ENCODE measurements at places on chromosomes 6 and 20. TPM values are rescaled to one million over a fixed set of nuclear protein-coding genes. Genes with fewer than 3 reads are reported as not detected.

The CYP21A2 gene
- total RNA-seq = 3.3 TPM

DNA sequence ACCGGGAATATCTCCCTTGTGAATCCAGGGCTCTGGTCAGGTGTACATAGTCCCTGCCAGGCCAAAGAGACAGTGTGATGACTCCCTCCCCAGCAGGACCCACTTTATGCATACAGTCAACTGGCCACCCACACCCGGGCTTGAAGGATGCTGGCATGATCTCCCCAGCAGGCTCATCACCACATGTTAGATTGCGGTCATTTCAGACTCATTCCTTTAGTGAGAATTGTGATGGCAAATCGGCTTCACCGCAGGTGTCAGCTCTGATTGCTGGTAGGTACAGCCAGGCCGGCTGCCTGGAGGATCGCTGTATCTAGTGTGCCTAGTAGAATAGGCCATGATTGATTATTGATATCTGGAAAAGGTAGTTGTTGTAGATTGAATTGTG, 24.5 kb downstream of the CD83 start:
- DNase-seq = no peak

The RSPH9 gene
- total RNA-seq = not detected

- DNase-seq = peak; percentile 19
These were observed 37.1 kb downstream of the SUN5 start for GRCh38 chr20:32966881-32967781.

GRCh38 chr20:63775096-63775978, 35.8 kb downstream of the SLC2A4RG start:
- DNase-seq = no peak

- DNase-seq = no peak
These were observed 8.8 kb downstream of the RSPH3 start for GRCh38 chr6:158991017-158991723.

DNA sequence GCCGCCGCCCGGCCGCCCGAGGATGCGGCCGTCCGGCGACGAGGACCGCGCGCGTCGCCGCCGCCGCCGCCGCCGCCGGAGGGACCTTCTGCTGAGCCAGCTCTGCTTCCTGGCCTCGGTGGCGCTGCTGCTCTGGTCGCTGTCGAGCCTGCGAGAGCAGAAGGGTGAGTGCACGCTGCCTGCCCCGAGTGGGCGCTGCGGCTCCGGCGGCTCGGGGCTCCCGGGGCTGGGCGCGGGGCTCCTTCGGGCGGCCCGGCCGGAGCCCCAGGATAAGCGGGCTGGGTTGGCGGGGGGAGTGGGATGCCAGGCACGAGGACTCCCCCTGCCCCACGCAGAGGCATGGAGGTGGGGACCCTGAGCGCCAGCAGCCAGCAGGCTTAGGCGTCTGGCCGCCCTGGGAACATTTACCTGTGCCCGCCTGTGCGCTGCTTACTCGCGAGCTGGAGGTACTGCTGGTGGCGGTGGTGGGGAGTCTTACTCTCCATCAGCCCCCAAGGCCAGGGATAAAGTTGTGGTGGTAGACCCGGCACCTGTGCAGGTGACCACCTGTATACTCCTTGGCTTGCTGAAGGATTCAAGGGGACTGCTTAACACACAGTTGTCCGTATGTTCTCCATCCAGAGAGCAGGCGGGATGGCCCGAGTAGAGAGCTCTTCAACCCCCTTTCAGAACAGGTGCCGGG, 520 bp downstream of the SLC24A3 start:
- DNase-seq = peak; percentile 73

GRCh38 chr6:110876170-110876773, 1.7 kb downstream of the AMD1 start:
- peak; percentile 94 for DNase-seq

DNA sequence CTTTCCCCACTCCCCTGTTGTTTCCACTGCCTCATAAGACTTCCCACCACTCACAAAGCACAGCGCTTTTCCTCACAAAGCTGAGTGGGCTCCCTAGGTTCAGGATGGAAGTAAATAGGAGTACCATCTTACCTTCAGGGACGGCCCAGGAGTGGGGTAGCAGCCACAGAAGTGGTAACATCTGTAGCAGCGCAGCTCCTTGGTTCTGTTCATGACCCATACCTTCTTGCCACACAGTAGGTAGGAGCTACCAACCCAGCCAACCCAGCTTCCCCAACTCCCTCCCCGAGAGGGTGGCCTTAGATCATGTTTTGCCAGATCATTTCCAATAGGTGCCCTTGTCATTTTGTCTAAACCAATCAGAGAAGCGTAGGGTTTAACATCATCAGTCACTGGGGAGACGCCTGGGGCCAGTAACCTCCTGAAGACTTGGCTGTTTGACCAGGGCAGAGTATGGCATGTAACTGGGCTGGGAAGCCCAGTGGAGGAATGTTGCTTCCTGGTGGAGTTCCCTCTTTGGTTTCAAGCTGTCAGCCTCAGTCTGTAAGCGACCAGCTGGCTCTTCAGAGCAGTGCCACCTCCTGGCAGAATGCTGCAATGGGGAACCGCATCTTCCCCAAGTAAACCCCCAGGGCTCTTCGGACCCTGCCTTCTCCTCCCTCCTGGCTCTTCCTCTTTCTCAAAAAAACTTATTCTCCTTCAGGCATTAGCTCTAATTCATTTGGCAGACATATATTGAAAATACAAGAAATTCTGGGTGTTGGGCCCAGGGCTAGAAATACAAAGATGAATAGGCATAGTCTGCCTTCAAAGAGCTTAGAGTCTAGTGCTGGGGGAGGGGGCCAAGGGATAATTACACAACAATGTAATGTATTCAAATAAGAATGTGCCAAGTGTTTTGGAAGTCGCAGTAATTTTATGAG, at the start of gene HLA-DMA:
Gene HLA-DMA (minus strand): TSS at position 281 of the 923 bp plus-strand sequence. CDS start 61 bp downstream, at position 220.
- peak; percentile 91 for DNase-seq

- no peak for DNase-seq
These were observed 129.0 kb downstream of the SULF2 start for GRCh38 chr20:47656318-47656717.

DNA sequence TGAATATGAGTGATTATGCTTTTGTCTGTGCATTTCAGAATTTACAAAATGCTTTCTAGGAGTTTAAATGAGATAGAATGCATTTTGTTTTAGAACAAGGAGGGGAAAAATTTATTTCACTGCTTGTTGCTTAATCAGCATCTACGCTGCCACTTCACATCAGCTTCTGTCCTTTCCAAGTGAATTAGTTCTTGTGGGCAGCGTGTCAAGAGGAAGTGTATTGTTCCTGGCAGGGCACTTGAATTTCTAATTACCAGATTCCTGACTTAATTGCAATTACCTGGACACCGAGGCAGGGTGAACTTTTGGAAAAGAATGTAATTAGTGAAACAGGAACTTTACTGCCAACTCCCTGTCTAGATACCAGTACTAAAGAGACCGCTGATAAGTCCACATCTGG, 263.5 kb downstream of the TMEM242 start:
- DNase-seq = no peak

The MYB gene
- 78.0 TPM for total RNA-seq

The KIAA1586 gene
- 6.7 TPM for total RNA-seq

- no peak for DNase-seq
These were observed 28.2 kb downstream of the ISM1 start for GRCh38 chr20:13249118-13249797.

The OLIG3 gene
- not detected for total RNA-seq

DNA sequence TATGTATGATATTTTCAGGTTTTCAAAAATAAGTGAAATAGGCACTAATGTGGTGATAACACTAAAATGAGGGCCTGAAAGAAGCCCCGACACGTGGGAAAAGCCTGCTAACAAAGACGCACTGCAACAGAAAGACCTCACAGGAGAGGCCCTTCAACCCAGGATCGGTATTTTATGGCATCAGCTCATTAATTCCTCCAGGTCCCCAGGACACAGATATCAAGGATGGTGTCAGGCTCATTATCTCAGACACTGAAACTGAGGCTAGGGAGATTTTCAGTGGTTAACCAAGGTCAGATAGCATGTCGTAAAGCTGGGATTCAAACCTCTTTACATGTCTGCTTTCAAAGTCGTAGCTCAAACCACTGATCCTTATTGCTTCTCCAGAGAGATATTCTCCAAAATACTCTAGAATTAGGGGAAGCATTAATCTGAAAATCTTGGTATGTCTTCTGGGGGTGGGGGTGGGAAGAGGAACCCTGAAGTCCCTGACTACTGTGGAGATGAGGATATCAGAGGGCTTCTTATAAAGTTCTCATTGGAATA, 64.1 kb downstream of the PPP1R3G start:
- DNase-seq = no peak

DNA sequence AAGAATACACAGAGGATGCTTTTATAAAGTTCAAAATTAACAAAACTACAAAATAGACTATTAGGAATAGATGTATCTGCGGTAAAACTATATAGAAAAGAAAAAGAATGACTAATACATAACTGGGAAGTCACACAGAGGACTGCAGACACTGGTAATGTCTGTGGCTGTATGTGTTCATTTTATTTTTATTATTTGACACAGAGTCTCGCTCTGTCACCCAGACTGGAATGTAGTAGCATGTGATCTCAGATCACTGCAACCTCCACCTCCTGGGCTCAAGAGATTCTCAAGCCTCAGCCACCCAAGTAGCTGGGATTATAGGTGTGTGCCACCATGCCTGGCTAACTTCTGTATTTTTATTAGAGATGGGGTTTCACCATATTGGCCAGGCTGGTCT, 38.9 kb downstream of the ESF1 start:
- no peak for DNase-seq

Measured in colonic mucosa (tissue), 4 donors.